ENCODE measurements at places on chromosomes 3 and 15.

- DNase-seq, result no peak
Measured at GRCh38 chr3:101687142-101687931, 819 bp upstream of the RPL24 start.

GRCh38 chr3:79661896-79662295 is 105.9 kb downstream of the ROBO1 start:
- DNase-seq, result no peak

- no peak for DNase-seq
Measured at GRCh38 chr3:41111011-41111410, 88.3 kb upstream of the CTNNB1 start.

GRCh38 chr15:65226221-65226620 is 14.9 kb upstream of the CILP start:
- DNase-seq, result no peak
